CD4-positive, alpha-beta T cell treated with Interleukin-1 beta for 1 hour (primary cell): ENCODE measurements at places on chromosomes 7 and 10.

DNA sequence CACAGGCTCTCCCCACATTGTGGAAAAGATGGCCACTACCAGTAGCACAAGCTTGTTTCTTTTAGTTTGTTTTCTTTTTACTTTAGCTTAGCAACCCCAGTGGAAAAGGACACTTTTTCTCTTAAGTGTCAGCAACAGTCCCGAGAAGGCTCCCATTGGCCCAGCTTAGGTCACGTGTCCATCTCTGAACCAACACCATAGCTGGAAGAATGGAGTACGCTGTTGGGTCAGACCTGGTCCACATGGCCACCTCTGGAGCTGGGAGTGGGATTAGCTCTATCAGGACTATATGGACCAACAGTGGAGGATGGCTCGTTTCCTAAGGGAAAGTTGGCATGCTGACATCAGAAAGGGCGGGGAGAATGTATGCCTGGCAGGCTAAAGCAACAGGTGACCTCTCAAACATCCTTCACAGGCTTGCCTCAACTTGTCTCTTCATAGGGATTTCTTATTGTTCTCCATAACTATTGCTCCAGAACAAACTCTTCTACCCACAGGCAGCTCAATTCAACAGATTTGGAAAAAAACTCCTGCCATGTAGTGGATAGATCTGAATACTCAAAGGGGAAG, 27.6 kb upstream of the NEUROG3 start:
- no peak for DNase-seq

GRCh38 chr10:63887600-63888370, 366.6 kb downstream of the REEP3 start:
- DNase-seq: no peak

DNA sequence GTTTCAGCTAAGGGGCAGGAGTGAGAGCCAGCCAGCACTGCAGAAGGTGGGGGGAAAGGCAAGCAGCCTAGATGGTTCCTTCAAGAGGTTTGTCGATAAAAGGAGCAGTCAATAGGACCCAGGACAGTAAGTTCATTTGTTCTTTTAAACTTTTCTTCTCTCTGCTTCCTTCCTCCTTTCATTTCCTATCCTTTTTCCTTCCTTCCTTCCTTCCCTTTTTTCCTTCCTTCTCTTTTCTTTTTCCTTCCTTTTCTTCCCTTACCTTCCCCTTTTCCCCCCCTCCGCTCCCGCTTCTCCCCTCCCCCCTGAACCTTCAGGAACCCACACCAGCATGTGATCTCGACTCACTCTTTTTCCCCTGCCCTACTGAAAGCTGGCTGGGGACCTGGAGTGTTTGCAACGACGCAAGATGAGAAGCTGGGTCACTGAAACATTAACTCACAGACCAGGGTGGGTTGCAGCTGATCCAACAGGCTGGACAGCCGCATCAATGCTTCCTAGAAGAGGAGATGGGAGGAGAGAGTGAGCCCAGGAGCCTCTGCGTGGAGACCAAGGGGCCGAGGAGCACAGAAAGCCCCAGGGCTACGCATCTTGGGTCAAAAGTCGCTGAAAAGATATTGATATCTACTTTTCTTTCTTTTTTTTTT, 103.4 kb upstream of the SDK1 start:
- DNase-seq: no peak

- no peak for DNase-seq
Observed at GRCh38 chr10:61844116-61844822, 57.2 kb upstream of the ARID5B start.

DNA sequence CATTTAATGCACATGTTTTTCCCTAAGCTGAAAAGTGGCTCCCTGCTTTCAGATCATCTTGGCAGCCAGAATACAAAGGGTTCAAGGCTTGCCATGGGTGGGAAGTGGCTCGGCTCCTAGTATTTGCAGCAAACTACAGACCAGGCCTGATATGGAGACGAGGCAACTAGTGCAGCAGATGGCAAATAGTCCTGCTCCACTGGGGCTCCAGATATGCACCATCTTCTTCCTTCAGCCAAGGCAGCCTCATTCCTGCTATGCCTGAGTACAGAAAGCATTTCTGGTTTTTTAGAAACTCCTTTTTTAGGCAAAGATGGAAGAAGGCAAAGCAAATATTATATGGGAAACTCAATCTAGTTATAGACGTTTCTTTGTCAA, 23.9 kb downstream of the LRRC4 start:
- DNase-seq: no peak

DNA sequence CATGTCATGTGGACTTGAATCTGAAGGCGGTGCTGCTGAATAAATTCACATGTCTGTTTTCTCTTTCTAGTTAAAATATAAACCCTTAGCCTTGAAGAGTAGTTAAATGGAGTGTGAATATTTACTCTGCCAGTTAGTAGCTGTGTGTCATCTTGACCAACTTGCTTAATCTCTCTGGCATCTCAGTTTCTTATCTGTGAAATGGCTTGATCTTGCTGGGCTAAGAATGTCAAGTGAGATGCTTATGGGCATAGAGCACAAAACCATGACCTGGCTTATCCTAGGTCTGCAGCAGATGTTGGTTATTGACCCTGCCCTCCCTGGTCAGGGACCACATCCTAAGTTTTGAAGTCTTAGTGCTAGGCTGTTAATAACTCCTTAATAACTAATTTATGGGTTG, 16.6 kb downstream of the ARID5B start:
- DNase-seq: no peak

GRCh38 chr10:47376522-47377220, 7.4 kb downstream of the ZNF488 start:
- DNase-seq: no peak

- DNase-seq: no peak
Observed at GRCh38 chr7:105650382-105650970, 69.2 kb upstream of the EFCAB10 start.

- DNase-seq: no peak
Observed at GRCh38 chr7:106094780-106095179, 17.3 kb downstream of the SYPL1 start.

- DNase-seq: no peak
Observed at GRCh38 chr7:127751490-127752448, 99.8 kb downstream of the SND1 start.

GRCh38 chr7:134420424-134421125, 38.3 kb downstream of the AKR1B1 start:
- no peak for DNase-seq

- DNase-seq: no peak
Observed at GRCh38 chr7:69787736-69788431, 189.6 kb downstream of the AUTS2 start.

DNA sequence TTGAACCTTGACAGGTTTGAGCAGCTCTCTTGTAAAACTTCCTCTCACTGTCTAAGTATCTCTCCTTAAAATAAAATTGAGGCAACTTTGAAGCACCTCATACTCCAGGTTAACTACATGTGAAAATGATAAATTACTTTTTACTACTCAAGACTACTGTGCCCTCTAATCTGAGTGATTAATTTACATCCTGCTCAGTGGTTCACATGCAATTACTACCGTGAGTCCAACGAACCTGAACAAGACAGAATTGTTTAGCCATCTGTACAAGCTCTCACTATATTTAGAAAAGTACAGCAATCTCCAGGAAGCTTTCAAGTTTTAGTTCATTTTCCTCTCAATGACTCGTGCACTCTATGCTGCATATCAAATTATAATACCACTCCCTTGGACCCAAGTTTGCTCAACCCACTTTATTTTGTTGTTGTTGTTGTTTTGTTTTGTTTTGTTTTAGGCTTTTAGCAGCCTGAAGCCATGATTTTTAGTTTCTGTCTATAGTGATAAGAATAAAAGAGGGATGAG, 21.2 kb downstream of the PDE1C start:
- DNase-seq: no peak

DNA sequence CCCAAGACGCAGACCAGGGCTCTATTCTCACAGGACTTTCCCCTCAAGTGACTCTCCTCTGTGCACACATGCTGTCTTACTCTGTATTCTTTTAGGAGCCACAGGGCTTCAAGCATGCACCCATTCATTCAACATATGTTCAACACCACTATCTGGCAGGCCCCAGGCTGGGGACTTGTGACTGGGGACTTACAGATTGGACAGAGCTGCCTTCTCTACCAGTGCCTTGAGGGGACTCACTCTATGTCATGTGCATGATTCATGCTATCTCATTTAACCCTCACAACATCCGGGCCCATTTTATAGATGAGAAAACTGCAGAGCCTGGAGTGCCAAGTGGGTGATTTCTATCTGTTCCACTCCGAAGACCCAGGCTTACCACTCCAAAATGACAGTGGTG, 34.3 kb downstream of the MYL10 start:
- DNase-seq: no peak

GRCh38 chr10:44761076-44761475, 150.1 kb upstream of the TMEM72 start:
- DNase-seq: no peak

- DNase-seq: no peak
Observed at GRCh38 chr7:29196191-29196590, 1.6 kb downstream of the CHN2 start.

GRCh38 chr7:102376964-102377466, 19.1 kb upstream of the PRKRIP1 start:
- DNase-seq: no peak

- DNase-seq: no peak
Observed at GRCh38 chr7:95609277-95609971, 13.1 kb upstream of the PDK4 start.

GRCh38 chr10:71302874-71303568, 16.0 kb upstream of the SLC29A3 start:
- DNase-seq: peak; percentile 44

DNA sequence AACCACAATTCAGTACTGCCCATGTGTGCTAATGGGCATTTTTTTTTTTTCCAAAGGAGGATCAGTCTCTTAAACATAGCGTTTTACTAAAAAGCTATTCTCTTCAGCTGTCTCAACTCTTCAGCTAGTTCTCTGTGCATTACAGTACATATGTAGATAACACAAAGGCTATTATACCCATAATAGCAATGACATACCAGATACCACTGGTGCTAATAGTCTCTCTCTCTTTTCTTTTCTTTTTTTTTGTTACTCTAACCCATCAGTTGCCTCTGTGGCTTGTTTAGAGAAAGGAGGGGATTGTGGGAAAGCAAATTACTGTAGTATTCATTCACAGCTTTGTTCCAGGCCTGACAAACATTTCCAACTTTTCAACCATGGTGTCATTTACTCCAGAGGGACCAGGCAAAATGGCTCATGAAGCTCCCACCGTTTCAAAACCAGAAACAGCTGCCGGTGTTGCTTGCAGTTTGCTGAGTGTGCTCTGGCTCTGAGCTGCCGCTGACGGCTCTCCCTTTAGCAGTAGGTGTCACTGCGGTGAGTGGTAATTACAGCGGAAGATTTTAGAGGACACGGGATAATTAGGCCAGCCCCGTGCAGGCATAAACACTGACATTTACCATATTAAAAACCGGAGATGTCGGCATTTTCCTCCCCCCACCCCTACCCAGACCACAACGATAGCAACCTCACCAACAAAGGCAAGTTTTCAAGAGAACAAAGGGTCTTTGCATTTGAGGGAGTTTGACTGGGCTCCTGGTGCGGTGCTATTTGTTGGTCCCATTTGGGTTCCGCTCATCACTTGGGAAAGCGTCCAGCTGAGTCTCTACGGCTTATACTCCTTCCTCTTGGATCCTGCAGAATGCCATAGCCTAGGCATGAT, 1005.5 kb downstream of the KCNMA1 start:
- no peak for DNase-seq

DNA sequence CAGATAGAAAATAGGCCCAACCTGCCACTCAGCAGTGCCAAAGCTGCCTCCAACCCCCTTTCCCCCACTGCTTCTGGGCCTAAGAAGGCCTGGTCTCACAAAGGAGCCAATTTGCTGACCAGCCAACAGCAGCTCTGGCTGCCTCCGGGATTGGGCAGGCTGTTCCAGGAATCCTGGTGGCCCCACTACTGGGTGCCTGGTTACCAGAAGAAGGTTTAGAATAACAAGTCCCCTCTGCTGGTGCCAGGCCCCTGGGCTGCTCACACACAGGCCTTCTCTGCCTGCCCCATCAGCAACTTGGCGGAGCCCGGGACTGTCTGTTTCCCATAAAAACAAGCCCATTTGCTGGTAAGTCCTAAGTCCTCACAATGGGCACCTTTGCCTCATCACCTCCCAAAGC, 1.2 kb downstream of the PHKG1 start:
- DNase-seq: no peak

- no peak for DNase-seq
Observed at GRCh38 chr7:36366005-36366717, 23.5 kb upstream of the ANLN start.

DNA sequence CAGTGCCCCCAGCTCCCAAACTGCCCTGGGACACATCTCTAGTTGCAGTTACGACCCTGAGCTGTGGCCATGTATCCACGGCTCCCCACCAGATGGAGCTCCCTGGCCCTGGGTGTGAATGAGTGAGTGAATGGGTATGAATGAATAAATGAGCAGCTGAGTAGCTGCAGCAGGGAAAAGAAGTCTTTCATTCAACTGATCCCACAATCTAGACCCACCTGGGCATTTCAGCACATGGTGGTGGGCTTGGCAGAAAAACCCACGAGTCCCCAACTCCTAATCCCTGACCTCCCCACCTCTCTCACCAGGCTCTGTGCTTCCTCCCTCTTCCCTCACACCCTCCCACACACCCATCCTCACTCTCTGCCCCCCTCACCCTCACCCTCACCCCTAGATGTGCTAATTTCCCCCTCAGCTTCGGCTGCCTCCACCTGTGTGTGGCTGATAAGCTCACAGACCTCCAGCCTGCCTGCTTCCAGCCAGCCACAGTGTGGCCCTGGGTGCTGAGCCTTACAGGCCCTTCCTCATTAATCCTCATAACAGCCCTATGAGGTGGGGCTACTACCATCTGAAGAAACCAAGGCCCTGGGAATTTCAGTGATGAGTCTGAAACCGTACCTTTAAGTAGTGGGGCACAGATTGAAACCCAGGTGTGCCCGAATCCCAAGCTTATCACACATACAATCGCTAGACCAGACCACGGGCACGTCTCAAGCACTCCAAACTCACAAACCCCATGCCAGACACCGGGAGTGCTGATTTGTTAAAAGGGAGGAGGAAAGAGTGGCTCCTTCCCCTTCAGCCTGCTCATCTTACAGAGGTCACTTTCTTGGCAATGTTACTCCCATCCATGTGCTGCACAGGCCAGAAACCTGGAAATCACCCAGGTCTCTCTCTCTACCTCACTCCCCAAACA, 2.2 kb upstream of the ATP6V1F start:
- no peak for DNase-seq

- no peak for DNase-seq
Observed at GRCh38 chr7:49580761-49581160, 192.7 kb upstream of the VWC2 start.

GRCh38 chr7:18354108-18355085, 141.2 kb upstream of the HDAC9 start:
- DNase-seq: no peak

DNA sequence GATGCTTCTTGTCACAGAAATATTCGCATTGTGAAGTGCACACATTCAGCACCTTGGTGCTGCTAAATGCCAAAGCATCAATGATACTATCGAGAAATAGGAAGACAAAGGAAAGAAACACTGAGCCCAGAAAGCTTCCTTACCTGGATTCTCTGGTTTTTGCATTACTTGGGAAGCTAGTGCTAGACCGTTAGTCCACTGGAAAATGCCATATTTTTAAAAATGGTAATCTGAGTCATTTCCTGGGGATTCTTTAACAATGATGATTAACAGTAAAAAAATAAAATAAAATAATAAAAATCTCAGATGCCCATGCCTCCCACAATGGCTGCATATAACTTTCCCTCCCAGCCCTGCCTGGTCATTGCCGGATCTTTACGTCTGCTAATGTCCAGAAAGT, 420.1 kb upstream of the MGMT start:
- DNase-seq: no peak

GRCh38 chr7:32941681-32942414, 15.4 kb upstream of the FKBP9 start:
- no peak for DNase-seq

- DNase-seq: no peak
Observed at GRCh38 chr10:60518745-60519144, 129.1 kb upstream of the ANK3 start.
